CD4-positive, CD25-positive, alpha-beta regulatory T cell (primary cell): ENCODE measurements at places on chromosomes 12 and 14. TPM values are rescaled to one million over a fixed set of nuclear protein-coding genes. Genes with fewer than 3 reads are reported as not detected.

KRT71 gene
- total RNA-seq, result not detected

CSAD gene
- total RNA-seq, result 68.0 TPM

ERP27 gene
- total RNA-seq, result 25.4 TPM

PLCZ1 gene
- not detected for total RNA-seq
